ENCODE measurements at places on chromosomes 11 and 22.

- no peak for DNase-seq
Measured at GRCh38 chr11:61769169-61769920, 16.9 kb downstream of the MYRF start.

DNA sequence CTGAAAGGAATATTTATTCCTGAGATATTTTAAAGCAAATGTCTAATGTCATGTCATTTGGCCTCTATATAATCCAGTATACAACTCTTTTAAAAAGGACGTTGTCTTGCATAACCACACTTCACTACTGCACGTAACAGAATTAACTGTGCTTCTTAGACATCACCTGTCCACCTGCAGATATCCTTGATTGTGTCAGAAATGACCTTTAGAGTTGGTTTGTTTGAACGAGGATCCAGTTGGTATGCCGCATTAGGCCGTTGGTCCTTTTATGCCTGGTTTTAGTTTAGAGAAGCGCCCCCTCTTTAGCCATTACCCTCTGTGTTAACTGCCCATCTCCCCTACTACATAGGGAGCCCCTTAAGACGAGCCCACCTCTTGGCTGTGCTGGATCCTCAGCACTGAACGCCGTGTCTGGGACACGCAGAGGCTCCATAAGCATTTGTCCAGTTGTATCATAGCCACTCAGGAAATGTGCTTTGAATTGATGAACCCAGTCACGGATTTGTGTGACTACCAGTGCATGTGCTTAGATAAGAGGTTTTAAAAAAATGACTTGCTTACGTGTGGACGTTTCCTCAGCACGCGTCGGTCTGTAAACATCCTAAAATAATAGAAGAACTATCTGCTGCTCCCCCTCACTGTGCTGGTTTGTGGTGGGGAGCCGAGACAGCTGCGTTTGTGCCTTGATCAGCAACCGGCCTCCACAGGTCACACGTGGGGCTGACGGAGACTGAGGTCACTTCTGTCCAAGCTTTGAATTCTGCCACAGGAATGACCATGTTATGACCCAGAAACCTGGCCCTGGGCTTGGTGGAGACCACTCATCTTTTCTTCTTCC is 4.0 kb downstream of the MICAL2 start:
- DNase-seq: no peak

DNA sequence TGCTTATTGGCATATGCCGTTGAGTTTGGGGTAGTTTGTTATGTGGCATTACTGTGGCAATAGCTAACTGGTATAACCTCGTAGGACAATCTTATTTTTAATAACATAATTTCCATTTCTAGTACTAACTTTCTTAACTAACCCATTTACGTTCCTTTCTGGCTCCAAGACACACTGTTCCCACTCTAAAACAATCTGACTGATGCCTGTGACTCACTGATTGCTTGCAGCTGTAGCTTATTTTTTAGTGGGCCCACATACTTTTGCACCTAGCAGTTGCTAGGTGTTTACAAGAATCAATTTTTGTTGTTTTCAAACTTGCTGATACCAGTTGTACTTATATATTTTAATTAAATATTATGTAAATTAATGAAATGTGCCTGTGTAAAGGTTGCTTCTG is 52.2 kb downstream of the FAT3 start:
- no peak for DNase-seq

DNA sequence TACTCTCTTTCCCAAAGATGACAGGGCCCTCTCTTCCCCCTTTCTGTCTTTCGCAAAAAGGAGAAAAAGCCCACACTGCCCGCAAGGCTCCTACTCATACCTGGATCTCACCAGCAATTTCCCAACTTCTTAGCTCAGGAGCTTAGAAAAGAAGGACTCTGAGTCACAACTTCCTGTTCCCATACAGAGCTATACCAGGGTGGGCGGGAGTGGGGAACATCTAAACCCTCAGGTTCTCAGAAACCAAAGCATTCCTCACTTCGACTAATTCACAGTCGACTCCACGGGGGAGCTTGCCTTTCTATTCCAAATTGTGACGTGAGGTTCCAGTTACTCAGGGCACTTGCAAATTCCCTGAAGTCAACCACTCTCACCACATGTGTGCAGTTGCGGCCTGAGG is 61.9 kb downstream of the MTNR1B start:
- no peak for DNase-seq

DNA sequence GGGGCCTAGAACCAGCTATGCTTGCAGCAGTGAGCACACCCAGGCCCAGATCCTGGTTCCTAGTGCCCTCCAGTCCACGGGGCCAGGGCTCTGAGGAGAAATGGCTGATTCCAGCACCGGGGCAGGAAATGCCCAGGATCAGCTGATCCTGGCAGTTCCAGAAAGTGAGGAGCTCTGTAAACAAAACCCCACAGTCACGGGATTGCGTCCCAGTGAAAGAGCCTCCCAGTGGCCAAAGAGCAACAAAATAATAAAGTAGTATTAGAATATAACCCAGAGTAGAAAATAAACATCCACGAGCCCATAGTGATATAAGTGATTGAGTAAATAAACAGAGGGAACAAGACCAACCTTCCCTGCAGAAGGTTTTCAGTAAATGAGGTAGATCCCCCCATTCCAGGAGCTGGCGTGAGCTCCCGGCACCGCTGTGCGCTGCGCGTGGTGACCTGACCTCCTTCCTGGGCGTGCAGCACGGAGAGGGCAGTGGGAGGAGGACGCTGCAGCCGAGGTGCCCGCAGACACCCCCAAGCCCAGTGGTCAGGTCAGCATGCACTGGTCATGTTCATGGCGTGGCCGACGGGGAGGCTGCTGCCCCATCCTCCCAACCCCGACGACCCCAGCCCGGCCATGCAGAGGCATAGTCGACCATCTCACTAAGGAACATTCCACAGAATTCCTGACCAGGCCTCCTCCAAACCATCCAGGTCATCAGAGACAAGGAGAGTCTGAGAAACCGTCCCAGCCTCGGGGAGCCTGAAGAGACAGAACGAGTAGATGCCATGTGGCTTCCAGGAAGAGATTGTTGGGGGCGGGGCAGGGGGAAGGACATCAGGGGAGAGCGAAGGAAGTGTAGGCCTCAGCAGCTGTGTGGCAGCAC is 19.8 kb downstream of the PTDSS2 start:
- DNase-seq: no peak

DNA sequence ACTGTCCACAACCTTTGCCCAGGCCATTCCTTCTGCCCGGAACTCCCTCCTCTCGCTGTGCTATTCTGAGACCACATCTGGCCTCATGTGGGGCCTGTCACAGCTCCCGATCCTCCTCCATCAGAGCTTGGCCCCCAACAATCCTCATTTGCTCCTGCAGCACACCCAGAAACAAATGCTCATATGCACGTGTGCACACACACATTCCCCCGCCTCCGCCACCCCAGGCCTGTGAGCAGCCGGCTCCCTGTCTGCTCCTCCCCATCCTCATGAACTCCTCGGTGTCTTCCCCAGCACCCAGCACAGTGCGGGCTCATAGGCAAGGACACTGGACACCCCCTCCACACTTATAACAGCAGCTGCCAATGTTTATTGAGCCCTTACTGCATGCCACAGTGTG is 29.7 kb upstream of the PICK1 start:
- no peak for DNase-seq

DNA sequence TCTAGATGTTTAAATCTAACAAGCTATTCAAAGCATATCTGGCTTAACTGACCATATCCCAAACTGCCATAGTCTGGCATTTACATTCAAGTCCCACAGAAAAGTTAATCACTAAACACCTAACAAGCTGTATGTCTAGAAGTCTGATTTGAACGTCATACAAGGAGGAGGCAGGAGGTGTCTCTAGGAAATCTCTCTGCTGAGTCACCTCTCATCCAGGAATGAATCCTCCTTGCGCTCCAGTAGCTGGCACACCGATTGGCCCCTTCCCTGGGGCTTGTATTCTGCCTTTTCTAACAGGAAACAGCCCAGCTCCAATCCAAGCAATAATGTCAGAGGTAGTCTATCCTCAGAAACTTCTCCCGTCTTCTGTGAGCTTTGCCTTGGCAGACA is 31.8 kb downstream of the FEZ1 start:
- no peak for DNase-seq

DNA sequence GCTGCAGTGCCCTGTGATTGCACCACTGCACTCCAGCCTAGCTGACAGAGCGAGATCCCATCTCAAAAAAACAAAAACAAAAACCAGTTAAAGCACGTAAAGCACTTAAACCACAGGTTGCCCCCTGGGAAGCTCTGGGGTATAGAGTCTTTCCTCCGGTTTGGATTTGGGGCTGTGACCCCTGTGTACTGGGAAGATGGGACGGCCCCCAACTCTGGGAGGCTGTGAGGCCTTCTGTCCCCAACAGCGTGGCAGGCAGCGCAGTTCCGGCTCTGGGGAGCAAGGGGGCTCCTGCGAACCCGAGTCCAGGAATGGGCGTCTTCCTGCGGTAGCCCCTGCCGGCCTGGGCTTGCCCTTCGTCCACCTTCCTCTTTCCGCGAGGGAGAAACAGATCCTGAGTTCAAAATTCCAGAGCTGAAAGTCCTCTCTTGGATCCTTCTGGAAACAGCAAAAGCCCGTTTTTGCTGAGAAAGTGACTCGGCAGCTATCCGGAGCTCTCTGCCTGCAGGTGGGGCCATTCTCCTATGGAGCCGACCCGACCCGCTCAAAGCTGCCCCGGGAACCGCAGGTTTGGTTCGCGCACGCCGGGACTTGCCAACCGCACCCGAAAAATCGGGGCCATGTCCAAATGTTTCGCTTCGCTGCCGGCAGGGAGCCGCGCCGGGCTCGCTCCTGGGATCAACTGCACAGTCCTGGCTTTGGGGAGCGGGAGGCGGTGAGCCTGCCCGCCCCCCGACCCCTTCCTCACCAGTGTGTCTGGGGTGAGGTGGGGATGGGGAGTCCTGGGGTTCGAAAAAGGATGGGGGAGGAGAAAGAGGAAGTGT is 36.3 kb upstream of the POLA2 start:
- DNase-seq: no peak

- DNase-seq: no peak
Measured at GRCh38 chr11:128182844-128183243, 404.5 kb downstream of the ETS1 start.

DNA sequence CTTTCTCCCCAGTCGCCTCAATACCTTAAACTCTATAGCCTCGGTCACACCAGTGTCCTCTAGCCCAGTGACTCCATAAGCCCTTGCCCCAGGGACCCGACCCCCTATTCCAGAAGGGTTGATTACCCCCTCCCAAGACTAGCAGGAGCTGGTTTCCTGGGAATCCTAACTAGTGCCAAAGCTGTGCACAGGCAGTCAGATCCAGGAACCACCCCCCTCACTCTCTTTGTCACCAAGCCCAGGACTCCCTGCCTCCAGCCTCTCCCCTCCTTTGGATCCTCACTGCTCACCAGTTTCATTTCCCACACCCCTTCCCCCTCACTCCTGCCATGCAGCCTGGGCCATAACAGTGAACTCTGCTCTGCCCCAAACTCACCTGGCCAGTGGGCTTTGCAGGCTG is 9.8 kb downstream of the LTBP3 start:
- DNase-seq: no peak

DNA sequence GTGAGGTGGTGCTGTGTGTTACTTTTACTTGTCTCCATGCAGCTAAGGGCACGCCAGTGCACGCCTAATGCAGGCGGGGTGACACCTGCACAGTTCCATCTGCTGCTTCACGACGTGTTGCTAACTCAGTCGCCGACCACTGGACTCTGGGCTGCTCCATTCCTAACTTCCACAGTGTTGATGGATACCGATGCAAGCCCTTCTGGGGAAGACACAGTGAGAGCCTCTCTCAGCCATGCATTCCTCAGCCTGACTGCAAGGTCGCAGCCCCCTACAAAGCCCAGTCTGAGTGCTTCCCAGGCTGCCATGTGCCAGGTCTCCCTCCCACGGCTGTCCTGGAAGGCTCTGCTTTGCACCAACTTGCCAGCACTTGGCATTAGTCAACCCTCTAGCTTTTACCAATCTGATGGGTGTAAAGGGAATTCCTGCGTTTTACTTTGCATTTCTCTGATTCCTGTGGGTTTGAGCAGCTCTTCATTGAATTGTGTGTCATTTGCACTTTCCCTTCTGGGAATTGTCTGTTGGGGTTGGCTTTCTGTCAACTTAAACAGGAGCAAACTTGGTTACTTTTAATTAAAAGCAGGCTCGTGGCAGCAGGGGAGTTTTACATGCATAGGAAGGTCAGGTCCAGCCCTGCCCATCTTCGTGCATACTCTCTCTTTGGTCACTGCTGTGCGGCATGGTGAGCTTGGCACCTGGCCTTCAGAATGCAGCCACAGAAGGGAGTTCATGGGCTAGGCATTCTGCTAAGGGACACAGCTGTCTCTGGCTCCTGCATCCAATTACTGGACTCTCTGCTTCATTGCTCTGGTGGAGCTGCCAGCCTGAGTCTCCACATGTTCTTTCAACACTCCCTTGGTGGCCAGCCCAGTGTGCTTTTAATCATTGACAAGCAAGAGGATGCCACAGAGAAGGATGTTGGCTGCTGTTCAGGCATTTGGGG is 34.6 kb upstream of the SHANK2 start:
- DNase-seq: no peak
